ENCODE measurements at places on chromosomes 3 and 15.

DNA sequence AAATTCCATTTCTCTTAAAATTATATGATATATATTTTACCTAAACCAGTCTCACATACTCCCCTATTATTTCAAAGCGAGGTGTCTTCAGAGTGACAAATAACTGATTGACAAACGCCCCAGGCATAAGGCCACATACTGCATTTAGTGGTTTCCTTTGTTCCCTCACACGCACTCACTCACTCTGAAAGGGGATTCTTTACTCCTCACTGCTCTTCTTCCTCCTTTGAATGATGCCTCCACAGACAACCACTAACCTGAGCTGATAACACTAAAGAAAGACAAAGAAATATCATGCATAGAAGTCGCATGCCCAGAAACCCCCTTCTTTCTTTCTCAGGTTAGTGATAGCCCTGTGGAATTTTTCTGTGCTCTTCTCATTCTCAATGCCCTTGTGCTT, 24.1 kb upstream of the BBX start:
- no peak for DNase-seq

- DNase-seq = no peak
These were observed 146.9 kb downstream of the RAB11A start for GRCh38 chr15:66016199-66016598.

- no peak for DNase-seq
These were observed 126.5 kb upstream of the ROPN1 start for GRCh38 chr3:124118397-124118796.

GRCh38 chr3:117129516-117129915, 419.9 kb downstream of the TUSC7 start:
- no peak for DNase-seq

GRCh38 chr3:71528816-71529215, 54.7 kb downstream of the FOXP1 start:
- no peak for DNase-seq

DNA sequence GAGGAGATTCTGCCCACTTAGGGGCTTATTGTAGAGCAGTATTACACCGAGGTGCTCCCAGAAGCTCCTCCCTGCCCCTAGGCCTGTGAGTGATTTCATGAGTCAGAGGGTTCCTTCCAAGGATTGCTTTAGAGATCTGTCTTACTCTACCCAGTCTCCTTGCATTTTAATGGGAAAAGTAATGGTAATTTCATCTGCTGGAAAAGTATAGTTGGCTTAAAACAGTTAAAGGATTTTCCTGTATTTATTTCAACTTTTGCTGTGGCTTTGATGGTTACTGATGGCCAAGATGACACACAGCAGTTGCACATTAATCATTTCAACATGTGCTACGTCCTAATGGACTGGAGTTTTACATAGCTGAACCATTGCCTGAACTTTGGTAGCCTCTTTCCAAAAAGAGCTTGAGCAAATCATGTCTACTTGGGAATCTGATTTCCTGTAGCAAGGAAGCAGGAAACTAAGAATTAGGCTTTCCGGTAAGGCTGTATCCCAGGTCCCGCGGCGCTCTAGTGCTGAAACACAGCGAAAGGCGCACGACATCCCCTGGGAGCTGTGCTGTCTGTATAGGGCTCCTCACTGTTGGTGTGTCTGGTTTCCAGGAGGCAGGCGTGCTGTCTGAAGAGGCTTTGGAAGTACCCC, 9.2 kb upstream of the PGPEP1L start:
- no peak for DNase-seq

- no peak for DNase-seq
These were observed 5.0 kb upstream of the HES1 start for GRCh38 chr3:194130807-194131589.

DNA sequence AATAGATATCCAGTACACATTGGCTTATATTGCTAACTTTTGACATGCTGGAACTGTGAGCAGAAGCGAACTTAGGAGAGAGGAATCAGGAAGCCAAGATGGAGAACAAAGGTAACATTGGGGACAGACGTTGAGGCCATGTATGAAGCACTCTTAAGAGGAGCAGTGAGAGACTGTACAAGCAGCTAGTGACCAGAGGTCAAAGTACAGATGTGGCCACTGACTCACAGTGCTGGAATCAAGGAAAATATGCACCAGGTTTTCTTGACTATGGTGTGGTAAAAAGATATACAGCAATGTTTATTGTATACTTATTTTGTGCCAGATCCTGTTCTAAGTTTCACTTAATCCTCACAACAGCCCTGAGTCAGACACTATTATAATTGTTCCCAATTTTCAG, 2.0 kb upstream of the IL20RB start:
- DNase-seq = no peak

DNA sequence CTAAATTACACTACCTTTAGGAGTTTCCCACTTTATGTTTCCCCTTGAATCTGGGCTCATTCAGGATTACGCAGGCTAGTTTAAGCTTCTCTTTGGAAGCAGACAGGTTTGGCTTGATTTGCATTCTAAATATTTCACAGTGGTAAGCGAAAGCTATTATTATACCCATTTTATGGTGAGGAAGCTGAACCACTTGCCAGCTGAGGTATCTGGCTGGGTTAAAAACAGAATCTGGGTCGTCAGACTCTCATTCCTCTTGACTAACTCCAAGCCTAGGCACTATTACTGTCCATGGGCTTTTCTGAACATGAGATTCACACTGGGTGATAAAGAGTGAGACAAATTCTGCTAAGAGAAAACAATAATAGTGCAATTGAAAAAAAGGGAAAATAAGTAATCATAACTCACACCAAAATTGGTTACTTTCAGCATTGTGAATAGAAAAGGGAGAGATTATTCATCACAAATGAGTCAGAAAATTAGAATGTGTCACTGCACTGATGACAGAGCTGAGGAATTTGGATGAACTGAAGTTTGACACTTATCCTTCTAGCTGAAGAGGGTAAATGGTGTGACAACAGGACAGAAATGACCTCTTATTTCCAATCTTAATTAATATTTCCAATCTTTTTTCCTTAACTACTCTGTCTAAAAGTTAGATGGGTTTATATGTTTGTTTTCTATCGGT, 211.3 kb downstream of the TIGIT start:
- DNase-seq = no peak

GRCh38 chr3:63004448-63004847, 129.2 kb upstream of the CADPS start:
- no peak for DNase-seq

Measured in bone marrow (tissue), 2 donors.